ENCODE measurements at places on chromosomes 4 and X. TPM values are rescaled to one million over a fixed set of nuclear protein-coding genes. Genes with fewer than 3 reads are reported as not detected.

- H3K4me1 ChIP-seq: no peaks in the 10 kb centered on the region
- no peaks in the 10 kb centered on the region for H3K36me3 ChIP-seq
- no peak for DNase-seq
- peaks cover 4% of the 10 kb centered on the region for H3K27me3 ChIP-seq
- H3K27ac ChIP-seq: no peak overlapping the region
Observed at GRCh38 chr4:70496231-70496630, 22.1 kb upstream of the AMTN start.

DNA sequence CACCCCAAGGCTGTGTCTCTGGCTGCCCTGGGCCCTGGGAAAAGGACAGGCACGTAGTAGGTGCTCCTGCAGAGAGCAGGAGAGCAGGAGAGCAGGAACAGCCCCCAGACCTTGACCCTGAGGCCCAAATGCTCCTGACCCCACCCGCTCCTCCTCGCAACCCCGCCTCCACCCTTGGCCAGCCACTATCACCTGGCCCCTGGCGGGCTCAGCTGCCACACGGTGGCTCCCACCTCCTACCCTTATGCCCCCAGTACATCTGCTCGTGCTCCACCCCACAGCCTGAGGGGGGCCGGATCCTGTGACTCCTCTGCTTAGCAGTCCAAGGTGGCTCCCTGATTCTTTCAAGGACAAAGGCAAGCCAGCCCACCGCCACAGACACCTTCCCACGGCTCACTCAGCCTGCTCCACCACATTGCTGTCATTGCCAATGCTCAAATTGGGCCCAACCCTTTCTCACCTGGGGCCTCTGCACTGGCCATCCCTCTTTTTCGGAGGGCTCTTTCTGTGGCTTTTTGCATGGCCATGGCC, 5.4 kb upstream of the HAUS7 start:
- DNase-seq: no peak
- no peaks in the 10 kb centered on the region for H3K27me3 ChIP-seq
- H3K4me1 ChIP-seq: no peaks in the 10 kb centered on the region
- H3K4me3 ChIP-seq: no peak overlapping the region

DNA sequence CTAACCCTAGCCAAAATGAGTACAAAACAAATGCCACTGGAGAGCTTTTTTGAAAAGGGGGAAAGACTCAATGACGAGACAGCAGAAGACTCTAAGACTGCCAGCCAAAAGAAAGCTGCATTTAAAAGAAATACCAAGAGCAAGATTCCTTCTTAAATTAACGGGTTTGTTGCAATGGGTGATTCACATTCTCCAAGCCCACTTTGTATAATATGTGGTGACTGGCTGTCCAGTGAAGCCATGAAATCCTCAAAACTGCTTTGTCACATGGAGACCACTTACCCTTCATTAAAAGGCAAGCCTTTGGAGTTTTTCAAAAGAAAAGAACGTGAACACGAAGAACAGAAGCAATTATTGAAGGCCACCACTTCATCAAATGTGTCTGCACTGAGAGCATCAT, 68.2 kb downstream of the MRPL1 start:
- H3K4me1 ChIP-seq: no peaks in the 10 kb centered on the region
- H3K4me3 ChIP-seq: no peak overlapping the region
- peaks cover 35% of the 10 kb centered on the region for H3K36me3 ChIP-seq
- no peaks in the 10 kb centered on the region for H3K27me3 ChIP-seq

DNA sequence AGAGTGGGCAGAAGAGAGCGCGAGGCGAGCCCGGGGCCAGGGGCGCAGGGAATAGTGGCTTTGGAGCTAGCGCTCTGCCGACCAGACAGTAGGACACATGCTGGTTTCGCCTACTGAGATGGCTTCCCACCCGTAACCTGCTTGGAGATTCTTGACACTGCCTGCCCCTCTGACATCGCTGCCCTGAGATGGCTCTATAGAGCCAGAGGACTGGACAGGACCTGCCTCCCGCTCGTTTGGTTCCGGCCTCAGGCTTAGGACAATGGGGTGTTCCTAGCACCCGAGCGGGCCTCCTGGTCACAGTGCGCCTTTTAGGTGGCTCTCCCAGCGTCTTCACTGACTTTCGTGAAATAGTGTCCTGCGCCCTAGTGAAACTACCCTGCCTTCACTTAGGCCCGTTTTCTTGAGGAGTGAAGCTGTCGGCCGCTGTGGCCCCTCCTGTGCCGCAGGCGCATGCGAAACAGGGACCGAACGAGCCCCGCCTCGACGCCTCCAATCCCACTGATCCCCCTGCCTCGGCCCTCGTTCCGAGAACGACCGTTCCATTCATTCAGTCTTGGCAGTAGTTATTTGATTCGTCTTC, 608 bp downstream of the TAF1 start:
- H3K36me3 ChIP-seq: peaks cover 14% of the 10 kb centered on the region
- peak overlapping the region; percentile 98 for H3K27ac ChIP-seq
- peaks cover 17% of the 10 kb centered on the region for H3K4me1 ChIP-seq
- H3K4me3 ChIP-seq: peak overlapping the region; percentile 97
- H3K27me3 ChIP-seq: no peaks in the 10 kb centered on the region

- no peak for DNase-seq
- H3K27me3 ChIP-seq: peaks cover 23% of the 10 kb centered on the region
- H3K36me3 ChIP-seq: no peaks in the 10 kb centered on the region
- no peaks in the 10 kb centered on the region for H3K4me1 ChIP-seq
Observed at GRCh38 chr4:119002476-119002875, 113.8 kb downstream of the SYNPO2 start.

DNA sequence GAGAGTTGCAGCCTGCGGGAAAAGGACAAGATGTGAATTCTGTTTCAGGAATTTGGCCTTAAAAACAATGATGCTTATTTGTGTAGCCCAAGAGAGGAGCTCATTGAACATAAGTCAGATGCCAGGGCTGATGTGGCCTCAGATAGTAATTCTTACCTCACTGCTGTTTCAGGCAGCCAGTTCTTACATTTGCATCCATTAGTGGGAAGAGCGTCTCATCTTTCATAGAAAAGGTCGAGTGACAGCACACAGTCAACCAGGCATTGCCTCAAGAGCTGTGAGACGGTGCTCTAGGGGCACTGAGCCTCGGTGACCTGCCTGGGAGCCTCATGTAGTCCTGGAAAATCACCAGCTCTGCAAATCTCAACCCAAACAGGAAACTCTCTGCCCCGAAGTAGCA, 174.9 kb upstream of the FRG1 start:
- H3K27me3 ChIP-seq: no peaks in the 10 kb centered on the region
- no peak overlapping the region for H3K4me3 ChIP-seq
- no peaks in the 10 kb centered on the region for H3K4me1 ChIP-seq
- H3K27ac ChIP-seq: no peak overlapping the region
- H3K36me3 ChIP-seq: no peaks in the 10 kb centered on the region
- DNase-seq: no peak

GRCh38 chr4:138560448-138560847, 318.3 kb upstream of the SLC7A11 start:
- H3K36me3 ChIP-seq: no peaks in the 10 kb centered on the region
- no peak overlapping the region for H3K4me3 ChIP-seq
- no peak overlapping the region for H3K27ac ChIP-seq
- no peaks in the 10 kb centered on the region for H3K27me3 ChIP-seq

GRCh38 chrX:10090319-10090718, 66.5 kb upstream of the CLCN4 start:
- no peak overlapping the region for H3K27ac ChIP-seq
- no peak for DNase-seq
- H3K4me1 ChIP-seq: peaks cover 7% of the 10 kb centered on the region
- no peak overlapping the region for H3K4me3 ChIP-seq
- H3K36me3 ChIP-seq: peaks cover 12% of the 10 kb centered on the region

GRCh38 chr4:75598390-75598789, 31.9 kb downstream of the CDKL2 start:
- H3K27ac ChIP-seq: no peak overlapping the region
- peaks cover 6% of the 10 kb centered on the region for H3K27me3 ChIP-seq
- H3K36me3 ChIP-seq: no peaks in the 10 kb centered on the region

FGF16 gene
- not detected for total RNA-seq

CLDN34 gene
- not detected for total RNA-seq

TMEM31 gene
- total RNA-seq: not detected

ANOS1 gene
- total RNA-seq: 0.08 TPM

HTT-AS gene
- not detected for total RNA-seq
